Amygdala (tissue), 56 donors: ENCODE measurements at places on chromosomes 12 and 14.

DNA sequence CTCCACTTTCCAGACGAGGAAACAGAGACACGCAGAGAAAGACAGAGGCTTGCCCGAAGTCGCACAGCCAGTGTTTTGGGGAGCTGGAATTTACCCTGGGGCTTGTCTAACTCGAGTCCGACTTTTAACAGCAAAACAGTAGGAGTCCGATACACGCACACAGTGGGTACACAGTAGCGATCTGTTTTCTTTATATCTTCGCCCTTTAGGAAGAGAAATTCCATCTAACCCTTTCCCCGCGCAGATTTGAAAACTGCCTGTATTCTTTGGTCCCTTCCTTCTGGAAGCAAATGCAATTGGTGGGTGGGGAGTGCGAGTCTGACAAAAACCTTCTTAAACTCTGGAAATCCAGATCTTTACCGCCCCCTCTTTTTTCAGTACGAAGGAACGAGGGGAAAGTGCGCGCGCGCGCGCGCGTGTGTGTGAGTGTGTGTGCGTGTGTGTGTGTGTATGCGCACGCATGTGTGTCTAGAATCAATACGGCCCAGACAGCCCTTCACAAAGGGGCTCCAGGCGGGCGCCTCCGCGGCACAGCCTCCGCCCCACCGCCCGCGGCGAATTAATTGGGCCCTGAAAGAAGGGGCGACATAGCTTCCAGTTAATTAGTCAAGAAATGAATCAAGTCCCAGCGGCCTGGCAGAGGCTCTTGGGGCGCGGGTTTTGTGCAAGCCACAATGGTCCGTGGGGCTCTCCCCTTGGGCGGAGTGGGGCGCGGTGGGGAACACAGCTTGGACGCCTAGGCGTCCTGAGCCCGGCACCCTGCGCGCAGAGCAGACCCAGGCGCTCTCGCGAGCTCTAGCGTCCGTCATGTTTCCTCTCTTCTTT, 14.0 kb upstream of the TBX3 start:
- DNase-seq, result no peak

GRCh38 chr12:66235626-66236281, 46.7 kb downstream of the IRAK3 start:
- no peak for DNase-seq

DNA sequence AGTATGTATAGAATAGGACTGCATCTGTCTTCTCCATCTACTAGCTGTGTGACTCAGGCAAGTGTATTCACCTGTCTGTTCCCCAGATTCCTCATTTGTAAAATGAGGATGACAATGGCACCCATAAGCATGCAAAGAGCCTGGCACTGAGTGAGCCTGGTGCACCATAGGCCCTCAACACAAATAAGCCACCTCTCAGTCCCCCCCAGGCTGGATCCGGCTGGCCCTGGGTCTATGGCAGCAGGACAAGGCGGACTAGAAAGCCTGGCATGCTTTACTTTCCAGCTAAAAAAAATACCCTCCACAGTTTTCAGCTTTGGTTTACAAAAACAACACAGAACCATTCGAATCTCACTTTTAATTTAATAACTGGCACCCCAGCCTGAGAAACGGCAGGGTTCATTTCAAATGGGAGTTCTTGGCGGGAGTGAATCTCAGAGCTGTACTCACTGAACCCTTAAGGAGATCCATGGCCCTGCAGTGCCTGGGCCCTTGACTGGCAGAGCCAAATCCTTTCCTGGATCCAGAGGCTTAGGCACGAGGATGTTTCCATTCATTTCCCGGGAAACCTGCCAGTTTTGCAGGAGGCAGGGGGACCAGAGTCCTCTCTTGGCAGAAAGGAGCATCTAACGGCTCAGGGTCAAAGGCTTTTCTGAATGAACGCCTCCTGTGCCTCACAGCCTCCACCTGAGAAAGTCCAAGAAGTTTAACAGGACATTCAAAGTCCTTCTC, 17.7 kb downstream of the SYNE3 start:
- DNase-seq, result peak; percentile 35

- DNase-seq, result no peak
Measured at GRCh38 chr12:46516933-46517578, 144.5 kb upstream of the SLC38A2 start.

- DNase-seq, result no peak
Measured at GRCh38 chr14:104280085-104280901, 141.9 kb downstream of the KIF26A start.

- no peak for DNase-seq
Measured at GRCh38 chr12:125944446-125944845, 879.2 kb downstream of the AACS start.

- no peak for DNase-seq
Measured at GRCh38 chr12:60803147-60803546, 1207.3 kb downstream of the SLC16A7 start.

DNA sequence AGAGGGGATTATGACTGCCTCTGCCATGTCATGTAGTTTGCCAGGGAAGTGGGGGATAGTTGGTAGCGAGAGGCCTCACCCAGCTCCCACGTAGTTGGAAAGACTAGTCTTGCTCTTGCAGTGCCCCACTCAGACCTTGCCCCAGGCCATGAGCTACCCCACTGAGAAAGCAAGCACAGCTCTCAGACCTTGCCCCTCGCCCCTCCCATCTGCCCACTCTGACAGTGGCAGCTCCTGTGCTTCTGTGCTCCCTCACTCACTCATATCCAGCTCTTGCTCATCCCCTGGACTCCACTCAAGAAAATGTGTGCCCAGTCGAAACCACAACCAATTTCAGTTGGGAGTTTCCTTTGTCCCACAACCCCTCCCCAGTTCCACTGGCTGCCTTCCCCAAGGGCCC, 55.5 kb upstream of the BDKRB2 start:
- no peak for DNase-seq

DNA sequence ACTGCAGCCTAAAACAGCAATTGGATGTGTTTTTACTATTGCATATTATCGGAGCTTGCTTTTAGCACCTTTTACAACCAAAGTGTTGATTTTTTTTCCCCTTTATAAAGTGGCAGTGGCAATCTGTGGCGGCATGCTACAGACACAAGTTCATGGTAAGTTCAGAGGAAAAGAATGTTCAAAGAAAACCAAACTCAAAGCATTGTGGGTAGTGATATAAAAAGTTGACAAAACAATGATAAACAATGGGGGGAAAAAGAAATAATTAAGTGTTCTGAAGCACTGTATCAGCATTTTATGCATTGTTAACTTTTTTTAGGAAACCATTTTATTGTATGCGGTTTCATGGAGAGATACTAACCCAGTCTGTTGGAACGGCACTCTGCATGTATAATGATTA, 492.0 kb upstream of the SOX5 start:
- no peak for DNase-seq

GRCh38 chr14:90721619-90722305, 94.5 kb downstream of the TTC7B start:
- no peak for DNase-seq

DNA sequence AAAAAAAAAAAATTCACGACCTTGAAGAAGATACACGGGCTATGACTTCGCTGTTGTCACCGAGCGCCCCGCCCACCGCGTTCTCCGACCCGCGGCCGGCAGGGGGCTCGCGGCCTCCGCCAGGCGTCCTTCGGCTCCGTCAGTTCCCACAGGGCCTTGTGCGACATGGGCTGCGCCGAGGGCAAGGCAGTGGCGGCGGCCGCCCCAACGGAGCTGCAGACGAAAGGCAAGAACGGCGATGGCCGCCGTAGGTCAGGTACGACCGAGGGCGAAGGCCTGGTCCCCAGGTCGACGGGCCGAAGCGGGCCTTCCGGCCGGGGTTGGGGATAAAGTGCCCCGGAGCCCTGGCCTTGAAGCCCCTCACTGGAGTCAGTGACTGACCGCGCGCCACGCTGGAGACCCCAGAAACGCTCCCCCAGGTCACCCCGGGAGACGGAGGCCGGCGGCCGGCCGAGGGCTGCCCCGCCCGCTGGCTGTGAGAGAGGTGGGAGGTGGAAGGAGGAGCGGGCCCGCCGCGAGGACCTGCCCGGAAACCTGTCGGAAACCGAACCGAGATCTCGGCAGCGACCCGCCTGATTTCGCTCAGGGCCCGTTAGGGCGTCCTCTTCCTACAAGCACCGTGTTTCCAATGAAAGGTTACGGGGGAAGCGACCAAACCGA, at the start of gene TXNRD1:
Gene TXNRD1, plus strand, starts transcription at position 142 of the 660 bp plus-strand sequence. Its CDS starts 24 bp downstream, at position 166.
- DNase-seq, result peak; percentile 43

DNA sequence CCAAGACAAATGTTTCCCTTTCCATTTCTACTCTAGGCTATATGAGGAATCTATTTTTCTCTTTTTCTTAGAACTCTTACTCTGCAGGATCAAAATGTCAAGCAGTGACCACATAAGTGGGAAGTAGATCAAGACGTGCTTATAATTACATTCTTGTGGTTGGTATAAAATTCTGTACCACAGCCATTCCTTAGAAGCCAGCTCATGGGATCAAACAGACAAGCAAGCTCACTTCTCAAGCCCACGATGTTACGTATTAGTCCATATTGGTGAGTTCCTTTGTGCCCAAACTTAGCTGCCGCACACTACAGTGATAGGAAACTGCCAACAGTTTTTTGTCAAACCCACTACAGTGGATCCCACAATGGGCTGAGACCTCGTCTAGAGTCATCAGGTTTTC, 53.4 kb downstream of the IFNG start:
- no peak for DNase-seq

DNA sequence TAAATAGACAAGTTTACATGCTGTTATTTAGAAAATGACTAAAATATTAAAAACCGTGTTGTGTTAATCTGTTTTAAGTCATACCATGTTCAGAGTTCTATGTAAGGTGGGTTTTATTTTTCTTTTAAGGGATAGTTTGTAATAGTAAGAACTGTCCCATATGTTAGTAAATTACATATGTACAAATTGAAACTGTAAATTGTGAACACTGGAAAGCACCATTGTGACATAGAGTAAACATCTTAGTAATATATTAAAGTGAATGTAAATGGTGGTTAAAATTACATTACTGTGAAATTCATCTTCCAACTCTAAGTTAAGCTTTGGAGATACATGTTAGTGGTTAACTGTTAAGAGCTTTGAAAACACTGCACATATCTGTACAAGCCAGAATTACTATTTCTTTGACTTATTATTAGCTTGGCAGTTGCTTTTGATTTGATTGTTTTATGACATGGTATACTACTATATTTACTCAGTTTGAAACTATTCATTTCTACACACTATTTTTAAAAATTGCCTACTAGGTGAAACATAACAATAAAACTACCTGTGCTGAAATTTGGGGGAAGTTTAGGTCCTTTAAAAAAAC, 27.4 kb upstream of the DIP2B start:
- no peak for DNase-seq

DNA sequence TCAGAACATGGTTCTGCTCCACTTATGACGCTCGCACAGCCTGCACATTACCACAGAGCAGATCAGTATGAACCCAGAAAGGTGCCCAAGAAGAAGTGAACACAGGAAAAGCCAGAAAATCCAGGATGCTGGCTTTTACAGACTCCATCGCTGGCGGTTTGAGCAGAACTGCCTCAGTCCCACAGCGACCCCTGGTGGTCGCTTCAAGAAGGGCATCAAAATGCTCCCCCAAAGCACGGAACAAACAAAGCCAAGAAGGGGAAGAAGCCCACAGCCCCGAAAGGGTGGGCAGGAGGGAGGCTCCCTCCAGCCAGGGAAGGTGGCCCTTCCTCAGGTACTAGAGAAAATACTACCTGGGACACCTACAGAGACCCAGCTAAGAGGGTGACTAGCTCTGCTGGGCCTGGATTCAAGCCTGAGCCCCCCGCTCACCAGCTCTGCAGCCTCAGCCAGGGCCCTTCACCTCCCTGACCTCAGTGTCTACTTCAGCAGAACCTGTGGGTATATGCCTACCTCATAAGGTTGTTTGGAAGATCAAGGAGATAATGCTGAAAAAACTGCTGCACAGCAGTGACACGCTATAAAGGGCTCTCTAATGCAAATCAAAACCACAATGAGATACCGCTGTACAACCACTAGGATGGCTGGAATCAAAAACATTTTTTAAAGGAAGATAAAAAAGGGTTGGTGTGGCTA, 98.1 kb downstream of the NCOR2 start:
- DNase-seq, result no peak

GRCh38 chr14:68463705-68464374, 329.0 kb downstream of the ZFP36L1 start:
- no peak for DNase-seq

- no peak for DNase-seq
Measured at GRCh38 chr12:116659771-116660481, 77.9 kb downstream of the SPRING1 start.

- no peak for DNase-seq
Measured at GRCh38 chr12:130354407-130354806, 16.7 kb downstream of the PIWIL1 start.

DNA sequence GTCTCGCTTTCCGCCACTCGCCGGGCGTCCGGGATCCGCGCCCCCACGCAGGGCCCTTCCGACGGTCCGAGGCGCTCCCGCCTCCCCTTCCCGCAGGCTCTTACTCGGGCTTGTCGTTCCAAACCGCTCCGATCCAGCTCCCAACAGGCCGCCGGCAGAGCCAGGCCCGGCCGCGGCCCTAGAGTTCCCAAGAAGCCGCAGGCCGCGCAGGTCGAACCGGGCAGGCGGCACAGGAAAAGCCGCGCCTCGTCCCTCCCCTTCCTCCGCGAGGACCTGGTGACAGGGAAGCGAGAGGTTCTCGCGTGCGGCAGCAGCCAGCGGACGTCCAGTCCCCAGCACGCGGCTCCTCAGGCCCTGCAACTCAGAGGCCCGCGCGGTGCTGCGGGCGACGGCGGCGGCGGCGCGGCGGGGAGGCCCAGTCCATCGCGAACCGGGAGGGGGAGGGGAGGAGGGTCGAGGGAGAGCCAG, 272 bp downstream of the HECTD1 start:
- peak; percentile 78 for DNase-seq

- no peak for DNase-seq
Measured at GRCh38 chr12:116975779-116976393, 65.1 kb downstream of the FBXW8 start.

DNA sequence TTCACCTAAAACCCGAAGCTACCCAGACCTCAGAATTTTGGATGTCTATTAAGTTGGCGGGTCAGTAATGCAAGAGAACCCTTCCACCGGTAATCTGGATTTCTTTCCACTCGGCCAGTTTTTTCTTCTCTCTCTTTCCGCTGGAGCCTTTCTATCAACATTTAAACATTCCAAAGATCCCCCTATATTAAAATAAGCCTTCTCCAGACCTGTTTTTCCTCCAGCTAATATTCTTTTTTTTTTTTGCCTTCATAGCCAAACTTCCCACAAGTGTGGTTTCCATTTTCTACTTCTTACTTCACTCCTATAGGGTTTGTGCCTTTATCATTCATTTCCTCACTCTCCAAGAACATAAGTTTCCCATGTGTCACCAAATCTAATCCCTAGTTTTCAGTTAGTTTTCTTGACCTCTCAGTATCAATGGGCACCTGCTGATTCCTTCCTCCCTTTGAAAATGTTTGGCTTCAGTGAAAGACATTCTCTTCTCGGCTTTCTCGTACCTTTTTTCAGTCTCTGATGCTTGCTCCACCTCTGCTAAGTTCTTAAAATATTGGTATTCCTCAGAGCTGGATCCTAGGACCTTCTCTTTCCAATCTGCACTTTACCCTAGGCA, 583 bp upstream of the SDR39U1 start:
- DNase-seq, result no peak
